HFF-Myc (cell line): ENCODE measurements at places on chromosomes 12 and 14.

DNA sequence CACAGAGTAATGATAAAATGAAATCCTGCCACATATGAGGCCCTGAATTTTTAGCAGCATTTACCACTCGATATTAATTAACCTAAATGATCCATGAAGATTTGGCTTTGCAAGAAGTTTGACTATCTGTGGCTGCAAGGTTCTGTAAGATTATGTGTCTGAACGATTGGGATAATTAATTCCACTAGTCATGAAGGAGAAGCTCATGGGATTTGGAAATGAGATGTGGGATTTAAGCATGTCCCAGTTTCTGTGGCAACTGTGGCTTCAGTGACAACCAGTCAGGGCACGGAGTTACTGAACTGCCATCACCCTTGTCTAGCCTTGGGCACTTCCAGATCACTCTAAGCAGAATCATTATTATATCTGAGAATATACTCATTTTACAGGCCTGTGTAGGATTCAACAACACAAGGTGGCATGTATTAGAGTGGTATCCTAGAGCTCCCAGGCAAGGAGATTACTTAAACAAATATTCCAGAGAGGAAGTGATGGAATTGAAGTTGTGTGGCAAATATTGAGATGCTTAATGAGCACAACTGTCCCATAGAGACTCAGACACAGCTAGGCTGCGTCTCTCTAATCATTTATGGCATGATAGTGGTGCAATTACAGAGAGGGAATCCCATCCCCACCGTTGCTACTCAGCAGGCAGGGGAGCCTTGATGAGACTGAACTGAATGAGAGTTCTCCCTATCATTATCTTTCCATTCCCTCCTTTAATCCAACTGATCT lies 205.0 kb upstream of the KRR1 start:
- no peak for DNase-seq

DNA sequence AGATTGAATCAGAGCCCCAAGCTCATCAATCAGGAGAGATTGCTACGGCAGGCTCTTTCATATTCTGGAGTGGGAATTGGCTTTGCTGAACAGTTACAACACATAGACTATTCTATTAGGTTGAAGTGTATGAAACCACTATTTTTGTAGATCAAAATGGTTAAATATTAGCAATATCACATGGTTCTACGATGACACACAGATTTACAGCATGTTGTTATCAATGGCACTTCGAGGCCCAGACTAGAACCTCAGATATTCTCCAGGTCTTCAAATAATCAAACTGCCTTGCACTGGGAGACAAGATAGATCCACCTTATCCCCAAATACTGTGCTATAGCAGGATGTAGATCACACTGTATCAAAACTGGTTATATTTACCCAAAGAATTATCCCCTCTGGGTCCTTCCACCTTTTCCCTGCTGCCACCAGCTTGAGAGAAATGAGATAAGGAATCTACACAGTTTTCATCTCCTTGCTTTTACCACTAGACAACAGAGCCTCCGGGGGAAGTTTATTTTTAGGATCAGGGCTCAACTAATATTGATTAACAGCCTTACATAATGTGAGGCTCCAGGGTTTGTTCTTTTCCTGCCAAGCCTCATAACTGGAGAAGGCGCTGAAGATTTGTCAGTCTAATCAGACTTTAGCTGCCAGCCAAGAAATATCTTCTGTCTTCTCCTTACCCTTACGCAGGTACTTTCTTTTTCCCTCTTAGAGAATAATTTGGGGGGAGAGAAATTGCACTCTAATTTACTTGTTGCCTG lies 507.1 kb downstream of the DIO2 start:
- no peak for DNase-seq

DNA sequence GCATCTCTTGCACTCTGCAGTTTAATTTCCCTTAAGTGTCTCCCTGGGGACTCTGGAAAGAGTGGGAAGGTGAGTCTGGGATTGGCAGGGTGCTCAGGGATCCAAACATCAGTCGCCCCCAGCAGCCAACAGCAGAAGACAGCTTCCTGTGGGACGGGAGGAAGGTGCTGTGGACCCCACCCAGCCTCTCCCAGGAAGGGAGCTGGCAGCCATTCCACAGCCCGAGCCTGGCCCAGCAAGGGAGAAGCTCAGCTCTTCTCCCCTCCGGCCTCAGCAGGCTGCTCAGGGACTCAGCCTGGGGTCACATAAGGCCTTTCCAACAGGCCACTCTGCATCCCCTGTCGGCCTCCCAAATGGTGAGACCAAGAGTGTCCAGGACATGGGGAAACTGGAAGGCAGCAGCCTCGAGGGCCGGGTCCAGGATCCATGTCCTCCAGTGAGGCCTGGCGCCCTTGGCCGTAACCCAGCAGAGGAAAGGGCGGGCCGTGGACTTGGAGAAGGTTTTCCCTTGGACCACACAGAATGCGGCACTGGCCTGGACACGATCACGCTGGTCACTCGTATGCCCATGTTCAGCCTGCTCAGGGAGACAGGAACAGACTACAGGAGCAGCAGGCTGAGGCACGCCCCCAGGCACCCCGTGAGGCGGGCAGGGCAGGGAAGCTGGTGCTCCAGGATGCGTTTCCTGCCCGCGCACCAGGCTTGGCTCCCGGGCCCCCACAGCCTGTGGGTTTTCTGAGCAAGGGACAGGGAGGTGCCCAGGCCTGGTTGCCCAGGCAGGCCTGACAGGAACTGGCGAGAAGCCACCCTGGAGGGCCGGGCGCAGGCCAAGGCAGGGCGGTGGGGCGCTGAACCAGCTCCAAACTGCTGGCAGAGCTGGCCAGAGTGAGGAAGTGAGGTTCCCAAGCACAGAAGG lies 3.5 kb downstream of the XRCC3 start:
- no peak for DNase-seq

GRCh38 chr12:94150240-94151121 lies 2.1 kb downstream of the PLXNC1 start:
- DNase-seq = no peak

DNA sequence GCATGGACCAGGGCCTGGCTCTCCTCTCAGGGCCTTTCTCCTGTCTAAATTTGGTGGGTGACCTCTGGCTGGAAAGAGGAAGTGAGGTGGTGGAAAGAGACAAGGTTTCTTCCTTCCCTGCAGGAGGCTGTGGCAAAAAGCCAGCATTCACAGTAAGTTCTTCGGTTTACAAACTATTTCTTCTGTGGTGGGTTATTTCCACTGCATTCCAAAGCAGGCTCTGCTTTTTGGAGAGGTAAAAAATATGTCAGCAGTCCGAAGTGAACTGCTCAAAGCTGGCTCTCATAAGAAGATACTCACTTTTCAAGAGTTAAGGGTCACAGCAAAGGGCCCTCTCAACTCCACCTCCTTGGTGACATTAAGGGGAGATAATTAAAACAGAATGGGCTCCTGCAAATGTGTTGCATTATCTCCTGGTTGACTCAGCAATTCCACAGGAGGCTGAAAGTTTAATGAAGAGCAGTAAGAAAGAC lies 48.9 kb upstream of the POC1B start:
- DNase-seq = peak; percentile 82

GRCh38 chr14:36646664-36647416 lies 14.8 kb upstream of the PAX9 start:
- no peak for DNase-seq

- DNase-seq = no peak
Observed at GRCh38 chr14:86723254-86723624, 1193.3 kb downstream of the FLRT2 start.

GRCh38 chr14:93772263-93772662 lies 16.0 kb downstream of the PRIMA1 start:
- DNase-seq = no peak

DNA sequence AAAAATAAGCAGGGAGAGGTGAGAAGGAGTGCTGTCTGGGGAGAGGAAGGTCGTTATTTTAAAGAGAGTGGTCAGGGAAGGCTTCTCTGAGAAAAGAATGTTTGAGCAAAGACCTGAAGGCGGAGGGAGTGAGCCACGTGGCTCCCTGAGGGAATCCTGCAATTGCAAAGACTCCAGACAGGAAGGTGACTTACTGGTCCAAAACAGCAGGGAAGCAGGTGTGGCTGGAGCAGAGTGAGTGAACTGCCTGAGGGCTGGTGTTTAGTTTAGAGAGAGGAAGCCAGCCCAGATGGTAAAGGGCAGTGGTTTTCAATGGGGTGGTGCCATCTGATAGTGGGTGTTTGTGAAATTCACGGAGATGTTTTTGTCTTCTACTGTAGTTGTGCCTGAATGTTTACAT lies 58.8 kb upstream of the LTA4H start:
- DNase-seq = peak; percentile 59

GRCh38 chr14:74434294-74434693 lies 8.3 kb upstream of the SYNDIG1L start:
- DNase-seq = no peak

DNA sequence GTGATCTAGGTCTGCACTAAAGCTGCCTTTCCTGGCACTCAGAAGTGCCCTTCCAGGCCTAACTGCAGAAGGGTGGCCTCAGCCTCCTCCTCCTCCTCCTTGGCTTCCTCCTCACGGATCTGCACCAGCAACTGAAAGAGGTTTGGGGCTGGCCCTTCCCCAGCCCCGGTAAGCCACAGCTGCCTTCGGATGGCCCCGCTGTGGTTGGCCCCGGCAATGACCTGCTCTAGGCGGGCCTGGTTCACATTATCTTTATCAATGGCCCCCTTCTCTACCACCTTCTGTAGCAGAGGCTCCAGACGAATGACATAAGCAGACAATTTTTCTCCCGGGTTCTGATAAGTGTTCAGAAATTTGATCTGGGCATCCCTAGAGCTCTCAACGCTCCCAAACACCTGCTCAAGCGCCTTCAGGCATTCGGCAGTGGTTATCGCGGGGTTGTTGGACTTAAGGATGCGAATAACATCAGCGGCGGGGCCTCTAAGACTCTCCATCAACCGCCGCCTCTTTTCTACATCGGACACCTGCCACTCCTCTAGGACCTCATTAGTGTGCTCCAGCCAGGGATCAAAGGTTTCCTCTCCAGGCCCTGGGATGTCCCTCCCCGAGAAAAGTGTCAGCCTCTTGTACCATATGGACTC lies 1.5 kb downstream of the PNMA1 start:
- DNase-seq = no peak

DNA sequence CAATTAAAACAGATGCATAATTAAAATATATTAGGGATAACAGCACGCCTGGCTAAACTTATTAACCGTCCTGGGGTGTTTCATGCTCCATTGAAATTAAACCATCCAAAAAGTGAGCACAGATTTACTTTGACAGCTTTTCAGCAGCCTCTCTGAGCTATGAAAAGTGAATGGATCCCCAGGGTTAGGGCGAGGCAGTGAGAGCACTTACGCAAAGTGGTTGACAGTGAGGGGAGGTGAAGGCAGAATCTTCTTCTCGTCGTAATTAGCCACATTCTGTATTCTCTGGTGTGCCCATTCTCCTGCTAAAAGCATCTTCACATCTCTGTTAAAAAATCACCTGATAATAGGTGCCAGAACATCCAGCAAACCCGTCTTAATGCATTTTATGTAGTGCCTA lies 1.9 kb downstream of the TMTC2 start:
- no peak for DNase-seq

- DNase-seq = no peak
Observed at GRCh38 chr12:91513313-91513712, 330.7 kb upstream of the DCN start.

GRCh38 chr12:106274575-106275121 lies 26.8 kb upstream of the CKAP4 start:
- no peak for DNase-seq

DNA sequence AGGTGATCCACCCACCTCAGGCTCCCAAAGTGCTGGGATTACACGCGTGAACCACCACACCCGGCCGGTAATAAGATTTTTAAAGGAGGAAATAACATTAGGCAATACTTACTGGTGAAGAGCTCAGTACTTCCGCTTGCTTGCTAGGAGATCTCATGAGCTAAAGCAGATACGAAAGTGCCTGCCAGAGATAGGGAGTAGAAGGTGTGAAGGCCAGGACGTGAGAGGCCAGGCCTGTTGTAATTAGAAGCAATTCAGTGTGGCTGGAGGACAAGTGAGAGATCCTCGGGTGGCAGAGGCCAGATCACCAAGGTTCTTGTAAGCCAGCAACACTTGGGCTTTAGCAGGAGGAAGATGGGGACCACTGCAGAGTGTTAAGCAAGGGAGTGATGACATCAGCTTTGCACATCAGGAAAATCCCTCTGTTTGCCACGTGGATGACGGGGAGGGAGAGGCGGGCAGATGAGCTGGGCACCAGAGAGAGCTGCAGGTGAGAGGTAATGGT lies 7.6 kb downstream of the TECPR2 start:
- DNase-seq = no peak

DNA sequence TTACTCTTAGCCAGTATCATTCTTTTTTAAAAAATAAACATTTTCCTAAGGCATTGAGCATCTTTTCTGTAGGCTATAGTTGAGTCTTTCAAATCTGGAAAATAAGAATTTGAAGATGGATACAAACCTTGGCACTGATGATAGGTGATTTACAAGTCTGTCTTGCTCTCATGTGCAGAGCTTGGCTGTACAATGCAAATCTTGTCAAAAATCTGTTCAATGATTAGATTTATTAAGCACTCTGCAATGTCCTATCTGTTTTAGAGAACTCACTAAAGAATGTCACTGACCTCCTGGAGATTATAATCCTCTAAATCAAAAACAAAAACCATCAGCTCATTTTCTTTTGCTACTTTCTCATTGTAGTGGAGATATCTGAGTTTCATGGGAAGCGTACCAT lies 42.8 kb upstream of the AMIGO2 start:
- DNase-seq = no peak

DNA sequence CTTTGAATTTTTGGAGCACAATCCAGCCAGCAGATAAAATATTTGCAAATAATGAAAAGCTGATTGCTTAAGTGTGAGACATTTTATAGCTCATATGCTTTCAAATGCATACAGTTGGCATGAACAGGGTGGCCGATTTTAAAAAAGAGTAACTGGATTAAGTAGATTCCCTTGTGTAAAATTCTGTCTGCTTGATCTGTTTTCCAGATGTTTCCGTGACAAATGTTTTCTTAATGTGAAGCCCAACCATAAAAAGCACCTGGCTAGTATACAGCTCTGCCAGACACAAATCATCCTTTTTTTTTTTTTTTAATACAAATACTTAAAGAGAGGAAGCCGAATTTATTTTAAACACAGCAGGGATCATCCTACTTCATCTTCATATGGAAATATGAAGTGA lies 440.7 kb downstream of the CCER1 start:
- peak; percentile 61 for DNase-seq

- peak; percentile 1 for DNase-seq
Observed at GRCh38 chr12:129193263-129193871, 340.1 kb downstream of the GLT1D1 start.

GRCh38 chr12:123064366-123064765 lies 83.9 kb downstream of the ARL6IP4 start:
- no peak for DNase-seq

DNA sequence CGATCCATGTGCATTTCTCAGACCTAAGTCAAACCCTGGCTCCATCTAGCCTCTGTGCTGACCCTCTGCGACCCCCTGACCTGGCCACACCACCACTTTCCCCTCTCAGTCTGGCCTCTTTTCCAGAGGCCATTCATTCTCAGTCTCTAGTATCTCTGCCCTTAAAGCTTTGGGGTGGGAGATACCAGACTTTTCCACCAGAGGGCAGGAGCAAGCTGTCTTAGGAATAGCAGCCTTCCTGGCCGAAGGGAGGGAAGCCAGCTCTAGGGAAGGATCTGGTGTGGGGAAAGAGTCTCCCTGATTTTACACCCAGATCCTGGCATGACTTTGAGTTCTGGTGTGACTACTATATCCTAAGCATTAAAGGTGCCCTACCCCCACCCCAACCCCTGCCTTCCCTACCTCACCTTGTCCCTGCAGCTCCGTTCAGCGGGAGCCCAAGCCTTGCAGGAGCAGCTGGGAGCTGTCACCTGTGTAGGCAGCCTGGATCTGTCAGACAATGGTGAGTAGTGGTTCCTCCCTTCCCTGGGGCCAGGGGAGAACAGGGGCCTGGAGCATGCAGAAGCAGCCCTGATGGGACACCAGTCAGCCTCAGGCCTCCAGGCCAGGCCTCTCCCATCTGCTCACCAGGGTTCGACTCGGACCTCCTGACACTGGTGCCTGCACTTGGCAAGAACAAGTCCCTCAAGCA lies 6.6 kb downstream of the CARMIL3 start:
- peak; percentile 43 for DNase-seq
